ENCODE measurements at places on chromosomes 5 and 9.

GRCh38 chr9:35615981-35616680 is 2.1 kb downstream of the CD72 start:
- DNase-seq = no peak

- no peak for DNase-seq
These were observed 47.2 kb upstream of the DAB2 start for GRCh38 chr5:39471836-39472508.

DNA sequence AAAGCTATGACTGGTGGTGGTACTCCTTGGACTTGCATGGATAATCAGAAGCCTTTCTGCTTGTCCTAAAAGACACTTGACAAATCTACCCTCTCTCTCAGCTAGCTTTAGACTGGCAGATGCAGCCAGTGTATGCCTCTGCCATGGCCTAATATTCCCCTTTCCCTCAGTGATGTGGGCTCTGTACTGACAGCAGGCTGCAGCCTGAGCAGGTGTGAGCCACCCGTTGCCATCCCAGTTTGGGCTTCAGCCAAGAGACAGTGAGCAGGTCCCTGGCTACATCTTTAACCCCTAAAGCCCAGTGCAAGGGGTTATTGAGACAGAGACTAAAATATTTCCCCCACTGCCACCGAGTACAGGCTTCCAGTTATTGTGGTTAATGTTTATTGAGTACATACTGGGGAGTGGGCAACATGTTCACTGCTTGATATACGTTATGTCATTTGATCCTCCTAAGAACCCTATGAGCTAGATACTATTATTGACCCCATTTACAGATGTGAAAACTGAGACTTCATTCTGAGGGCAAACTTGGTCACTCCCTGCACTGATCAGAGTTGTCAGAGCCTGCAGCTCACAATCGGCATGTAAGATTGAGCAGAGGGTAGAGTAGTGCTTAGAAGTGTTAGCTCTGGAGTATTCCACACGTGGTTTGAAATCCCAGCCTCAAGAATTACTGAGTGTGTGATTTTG is 254.2 kb downstream of the ARHGAP26 start:
- DNase-seq = no peak

DNA sequence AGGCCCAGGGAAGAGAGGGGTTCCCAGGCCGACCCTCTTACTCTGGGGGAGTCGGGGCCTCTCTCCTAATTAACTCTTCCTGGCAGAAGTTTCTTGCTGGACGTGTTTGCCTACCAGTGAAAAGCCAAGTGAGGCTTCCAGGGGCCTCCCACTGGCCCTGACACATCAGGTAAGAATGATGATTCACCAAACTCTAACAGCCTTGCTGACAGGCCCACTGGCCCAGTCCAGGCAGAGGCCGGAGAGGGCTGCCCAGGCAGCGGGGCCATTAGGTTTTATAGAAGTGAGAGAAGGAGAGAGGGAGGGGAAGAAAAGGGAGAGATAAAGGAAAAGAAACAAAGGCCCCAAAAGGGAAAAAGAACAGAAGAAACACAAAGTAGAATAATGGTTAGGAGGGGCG is 50.8 kb upstream of the FOXE1 start:
- DNase-seq = no peak

DNA sequence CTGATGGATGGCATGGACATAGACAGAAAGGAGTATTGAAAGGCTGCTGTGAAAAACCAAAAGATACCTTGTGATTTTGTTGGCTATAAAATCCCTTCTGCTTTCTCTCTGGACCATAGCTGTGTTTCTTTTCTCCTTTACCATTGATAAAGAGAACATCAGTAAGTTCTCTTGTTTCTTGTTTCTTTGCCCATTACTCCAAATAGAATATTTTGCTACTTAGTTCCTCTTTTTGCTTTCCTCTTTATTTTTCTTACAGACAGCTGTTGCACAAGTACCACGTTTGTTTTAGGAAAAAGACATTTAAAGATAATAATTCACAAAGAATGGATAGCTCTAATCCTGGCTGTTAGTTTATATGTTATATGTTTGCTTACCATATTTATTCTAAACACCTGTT is 1129.2 kb downstream of the DTWD2 start:
- no peak for DNase-seq

GRCh38 chr5:82045554-82046275 is 73.9 kb downstream of the ATG10 start:
- no peak for DNase-seq

DNA sequence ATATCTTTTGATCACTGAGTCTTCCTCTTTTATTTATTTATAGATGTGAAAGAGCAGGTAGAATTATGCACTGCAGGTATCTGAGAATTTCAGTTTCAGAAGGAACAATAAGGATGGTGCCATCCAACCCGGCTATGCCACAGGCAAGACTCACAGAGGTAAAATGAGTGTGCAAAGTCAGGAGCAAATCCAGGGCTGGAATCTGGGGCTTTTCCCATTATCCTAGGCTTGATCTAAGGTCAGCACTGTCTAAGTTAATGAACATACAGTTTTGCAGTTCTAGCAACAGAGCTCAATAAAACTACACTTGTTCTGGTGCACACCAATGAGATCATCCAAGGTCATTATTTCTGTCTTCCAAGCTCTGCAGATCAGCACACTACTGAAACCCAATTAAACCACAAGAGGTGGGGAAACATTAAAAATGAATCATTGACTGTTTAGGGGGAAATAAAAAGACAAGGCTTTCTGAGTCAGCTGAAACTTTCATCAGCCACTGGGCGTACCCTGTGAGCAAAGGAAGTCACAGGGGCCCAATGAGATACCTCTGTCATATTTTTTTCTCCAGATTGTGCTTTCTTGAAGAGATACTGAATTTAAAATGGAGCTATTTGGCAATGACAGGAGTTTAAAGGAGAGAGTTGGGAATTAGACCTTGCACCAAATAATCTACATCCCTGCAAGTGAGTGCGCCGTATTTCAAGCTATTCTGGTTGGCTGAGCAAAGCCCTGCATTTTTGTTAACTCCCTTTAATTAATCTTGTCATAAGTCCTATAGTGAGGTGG is 662.2 kb upstream of the ZNF608 start:
- no peak for DNase-seq

DNA sequence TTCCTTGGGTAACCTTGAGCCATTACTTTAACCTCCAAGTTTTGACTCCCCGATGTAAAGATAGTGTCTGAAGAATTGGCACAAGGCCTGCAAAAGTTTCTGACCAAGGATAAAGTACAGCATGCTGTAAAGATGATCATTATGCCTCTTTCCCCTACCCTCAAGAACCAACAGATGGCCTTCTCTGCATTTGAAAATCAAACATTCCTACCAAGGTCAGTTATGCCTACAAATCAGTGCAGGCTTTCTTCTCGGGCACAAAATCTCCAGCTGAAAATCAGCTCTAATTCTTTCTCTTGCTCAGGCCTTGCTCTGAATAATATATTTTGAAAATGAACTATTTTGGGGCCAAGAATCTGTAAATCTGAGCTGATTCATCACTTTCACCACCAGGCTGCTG is 59.7 kb downstream of the PPP2R2B start:
- no peak for DNase-seq

GRCh38 chr5:7886849-7887475 is 18.0 kb downstream of the MTRR start:
- DNase-seq = no peak

DNA sequence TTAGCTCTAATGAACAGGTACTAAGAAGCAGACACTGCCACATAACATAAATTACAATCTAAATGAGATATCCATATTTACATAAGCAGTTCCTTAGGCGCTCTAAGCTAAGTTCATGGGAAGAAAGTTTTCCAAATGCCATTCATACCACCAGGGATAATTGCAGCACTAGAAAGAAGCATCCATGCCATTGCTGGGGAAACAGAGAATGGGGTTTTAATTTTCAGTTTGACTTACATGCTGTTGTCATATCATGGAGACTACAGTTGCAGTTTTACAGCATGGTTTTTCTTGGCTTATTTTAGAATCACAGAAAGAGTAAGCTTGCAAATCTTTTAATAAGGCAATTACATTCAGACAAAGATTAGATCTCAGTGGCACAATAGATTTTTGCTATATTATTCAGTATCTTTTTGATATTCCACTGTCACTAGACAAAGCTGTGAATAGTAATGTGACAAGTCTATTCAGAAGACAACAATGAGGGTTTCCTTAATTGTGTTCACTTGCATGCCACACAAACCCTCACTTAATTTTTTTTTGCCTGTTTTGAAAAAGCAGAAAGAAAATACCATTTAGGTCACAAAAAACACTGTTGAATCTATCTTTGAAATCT is 108.4 kb upstream of the ELAVL2 start:
- no peak for DNase-seq

DNA sequence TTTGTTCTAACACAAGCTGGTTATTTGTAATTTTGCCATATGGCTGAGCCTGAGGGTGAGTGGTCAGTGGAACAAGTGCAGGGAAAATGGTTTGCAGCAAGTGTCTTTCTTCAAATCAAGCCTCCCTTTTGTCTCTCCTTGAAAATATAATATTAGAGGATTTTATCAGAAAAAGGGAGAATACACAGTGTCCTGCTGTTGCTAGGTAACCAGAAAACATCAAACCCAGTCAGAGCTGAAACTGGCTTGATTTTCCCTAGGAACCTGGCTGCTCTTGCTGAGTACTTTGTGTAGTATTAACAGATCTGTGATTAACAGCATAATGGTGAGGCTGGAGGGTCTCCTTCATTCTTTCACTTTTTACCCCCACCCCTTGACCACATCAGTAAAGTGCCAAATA is 314.0 kb downstream of the ARHGEF28 start:
- DNase-seq = no peak

- no peak for DNase-seq
These were observed 30.0 kb downstream of the MARCHF11 start for GRCh38 chr5:16149621-16150020.

- no peak for DNase-seq
These were observed 805.0 kb upstream of the C9orf72 start for GRCh38 chr9:28378231-28378630.

- no peak for DNase-seq
These were observed 132.3 kb upstream of the SMARCA2 start for GRCh38 chr9:1882711-1883403.

- DNase-seq = no peak
These were observed 164.5 kb downstream of the ZNF608 start for GRCh38 chr5:124581738-124582560.

GRCh38 chr9:136740491-136740890 is 2.2 kb downstream of the LCN10 start:
- DNase-seq = no peak

DNA sequence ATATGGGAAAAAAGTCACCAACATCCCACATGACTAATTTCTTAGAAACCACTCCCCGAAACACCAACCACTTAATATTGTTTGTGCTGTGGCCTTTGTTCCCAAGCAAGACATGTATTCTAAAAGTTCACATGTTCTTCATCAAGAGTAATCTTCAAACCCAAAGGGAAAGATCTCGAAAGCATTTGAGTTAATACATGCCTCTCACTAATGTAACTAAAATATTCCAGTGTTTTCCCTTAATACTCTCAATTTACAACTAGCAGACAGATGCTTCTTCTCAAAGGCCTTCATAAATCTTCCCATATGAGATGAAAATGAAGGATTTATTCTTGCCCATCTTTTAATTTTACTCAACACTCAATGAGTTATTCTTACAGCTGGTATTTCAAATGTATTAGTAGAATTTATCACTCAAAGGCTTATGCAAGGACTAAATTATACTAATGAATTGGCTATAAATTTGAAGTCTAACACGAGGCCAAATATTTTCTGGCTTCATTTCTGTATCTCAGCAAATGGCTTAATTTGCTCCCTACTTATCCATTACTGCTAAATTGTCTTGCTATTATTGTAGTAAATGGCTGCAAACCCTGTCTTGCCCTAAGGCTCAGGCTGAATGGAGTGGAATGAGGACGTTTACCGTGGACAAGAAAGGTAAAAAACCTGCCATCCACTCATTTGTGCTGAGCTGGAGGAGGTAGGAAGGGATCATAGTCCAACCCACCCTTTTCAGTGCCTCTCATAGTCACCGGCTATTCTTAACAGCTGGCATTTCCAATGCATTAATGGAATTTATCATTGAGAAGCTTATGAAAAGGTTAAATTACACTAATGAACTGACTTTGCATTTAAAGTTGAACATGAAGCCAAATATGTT is 474.4 kb downstream of the RASEF start:
- DNase-seq = no peak

- no peak for DNase-seq
These were observed 256.9 kb downstream of the TRIM32 start for GRCh38 chr9:116943970-116944369.

GRCh38 chr9:117074342-117074662 is 340.6 kb downstream of the ASTN2 start:
- no peak for DNase-seq

DNA sequence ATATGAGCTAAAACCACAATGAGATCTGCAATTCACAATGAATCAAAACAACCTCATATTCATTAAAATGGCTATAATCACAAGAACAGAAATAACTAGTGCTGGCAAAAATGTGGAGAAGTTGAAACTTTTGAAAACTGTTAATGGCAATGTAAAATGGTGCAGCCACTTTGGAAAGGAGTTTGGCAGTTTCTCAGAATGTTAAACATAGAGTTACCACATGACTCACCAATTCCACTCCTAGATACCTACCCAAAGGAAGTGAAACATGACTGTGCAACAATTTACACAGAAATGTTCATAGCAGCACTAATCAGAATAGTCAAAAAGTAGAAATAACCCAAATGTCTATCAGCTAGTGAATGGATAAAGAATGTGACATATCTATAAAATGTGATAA is 862.2 kb downstream of the DTWD2 start:
- no peak for DNase-seq

DNA sequence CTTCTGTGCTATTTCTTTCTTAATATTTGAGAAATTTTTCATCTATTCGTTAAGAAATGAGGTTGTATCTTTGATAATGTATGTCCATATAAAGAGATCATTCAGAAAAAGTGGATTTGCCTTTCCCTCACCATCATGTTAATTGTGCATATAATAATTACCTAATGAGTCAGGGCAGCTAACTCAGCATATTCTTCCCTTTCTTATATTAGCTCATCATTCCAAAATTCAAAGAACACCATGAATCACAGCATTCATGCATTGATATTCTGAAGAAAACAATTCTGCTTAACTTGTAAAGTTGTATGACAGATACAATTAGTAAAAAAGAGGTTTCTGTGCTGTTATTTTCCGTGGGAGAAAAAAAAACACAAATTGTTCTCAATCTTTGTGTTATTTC is 630.6 kb downstream of the TLE1 start:
- DNase-seq = no peak

GRCh38 chr5:32100230-32100629 is 73.9 kb downstream of the GOLPH3 start:
- peak; percentile 60 for DNase-seq

- DNase-seq = no peak
These were observed 396.2 kb downstream of the EFNA5 start for GRCh38 chr5:107274571-107274970.
